ENCODE measurements at places on chromosomes 3 and 15. TPM values are rescaled to one million over a fixed set of nuclear protein-coding genes. Genes with fewer than 3 reads are reported as not detected.

ETFA gene
- polyA plus RNA-seq, result 170 TPM

DNA sequence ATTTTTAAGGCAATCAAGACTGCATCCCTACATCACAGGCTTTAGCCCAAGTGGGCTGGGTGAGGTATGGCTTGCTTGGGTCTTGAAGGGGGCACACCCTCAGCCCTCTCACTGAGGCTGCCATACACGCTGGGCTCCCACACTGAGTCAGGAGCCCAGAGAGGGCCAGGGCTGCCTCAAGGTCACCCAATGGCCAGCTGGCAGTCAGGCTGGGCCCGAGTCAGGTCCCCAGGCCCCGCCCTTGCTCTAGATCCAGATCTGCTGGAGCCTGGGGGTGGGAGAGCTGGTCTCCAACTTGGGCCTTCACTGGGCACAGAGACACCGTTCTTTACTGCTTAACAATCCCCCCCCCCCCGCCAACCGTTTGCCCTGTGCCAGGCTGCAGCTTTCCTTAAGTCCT lies 88.1 kb downstream of the IQSEC1 start:
- no peak for DNase-seq

GRCh38 chr3:168714609-168715240 lies 619.0 kb upstream of the GOLIM4 start:
- DNase-seq, result no peak

SEMA3G gene
- 25.3 TPM for polyA plus RNA-seq

- no peak for DNase-seq
Observed at GRCh38 chr3:152054315-152054714, 180.9 kb downstream of the SUCNR1 start.

GRCh38 chr3:177596816-177597271 lies 399.6 kb upstream of the TBL1XR1 start:
- DNase-seq, result no peak

DNA sequence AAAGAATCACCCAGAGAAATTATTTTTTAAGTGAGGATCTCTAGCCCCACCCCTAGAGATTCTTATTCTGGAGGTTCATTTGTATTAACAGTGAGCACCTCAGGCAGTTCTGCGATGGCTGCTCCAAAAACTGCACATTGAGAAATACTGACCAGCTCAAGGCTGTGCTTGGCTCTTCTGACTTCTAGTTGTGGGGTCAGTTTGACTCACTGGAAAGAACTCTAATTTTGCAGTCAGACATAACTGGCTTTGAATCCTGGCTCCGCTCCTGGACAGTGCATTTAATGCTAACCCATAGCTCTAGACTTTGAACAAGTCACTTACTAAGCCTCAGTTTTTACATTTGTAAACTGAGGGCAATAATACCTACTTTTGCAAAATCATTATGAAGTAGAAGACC lies 123.6 kb upstream of the SKOR1 start:
- DNase-seq, result no peak

TPRG1 gene
- polyA plus RNA-seq, result 1.3 TPM

DNA sequence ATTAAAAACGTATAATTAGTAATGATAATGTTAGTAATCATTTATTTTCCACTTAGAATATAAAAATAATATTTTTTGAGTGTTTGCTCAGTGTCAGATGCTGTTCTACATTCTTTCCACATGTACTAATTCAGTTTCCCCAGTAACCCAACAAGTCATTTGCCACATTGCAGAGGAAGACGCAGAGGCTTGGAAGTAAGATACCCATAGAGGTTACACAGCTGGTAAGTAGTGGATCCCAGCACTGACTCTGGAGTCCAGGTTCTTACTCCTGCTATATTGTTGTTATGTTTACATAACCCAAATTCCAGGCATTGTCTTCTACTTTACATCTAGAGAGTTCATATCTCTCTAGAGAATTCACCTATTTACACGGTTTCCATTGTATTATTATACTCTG lies 48.2 kb upstream of the MYO5C start:
- no peak for DNase-seq

EFCAB12 gene
- 3.8 TPM for polyA plus RNA-seq

RBP2 gene
- 0.96 TPM for polyA plus RNA-seq

GRCh38 chr15:52805351-52806283 lies 15.5 kb upstream of the ONECUT1 start:
- no peak for DNase-seq

DNA sequence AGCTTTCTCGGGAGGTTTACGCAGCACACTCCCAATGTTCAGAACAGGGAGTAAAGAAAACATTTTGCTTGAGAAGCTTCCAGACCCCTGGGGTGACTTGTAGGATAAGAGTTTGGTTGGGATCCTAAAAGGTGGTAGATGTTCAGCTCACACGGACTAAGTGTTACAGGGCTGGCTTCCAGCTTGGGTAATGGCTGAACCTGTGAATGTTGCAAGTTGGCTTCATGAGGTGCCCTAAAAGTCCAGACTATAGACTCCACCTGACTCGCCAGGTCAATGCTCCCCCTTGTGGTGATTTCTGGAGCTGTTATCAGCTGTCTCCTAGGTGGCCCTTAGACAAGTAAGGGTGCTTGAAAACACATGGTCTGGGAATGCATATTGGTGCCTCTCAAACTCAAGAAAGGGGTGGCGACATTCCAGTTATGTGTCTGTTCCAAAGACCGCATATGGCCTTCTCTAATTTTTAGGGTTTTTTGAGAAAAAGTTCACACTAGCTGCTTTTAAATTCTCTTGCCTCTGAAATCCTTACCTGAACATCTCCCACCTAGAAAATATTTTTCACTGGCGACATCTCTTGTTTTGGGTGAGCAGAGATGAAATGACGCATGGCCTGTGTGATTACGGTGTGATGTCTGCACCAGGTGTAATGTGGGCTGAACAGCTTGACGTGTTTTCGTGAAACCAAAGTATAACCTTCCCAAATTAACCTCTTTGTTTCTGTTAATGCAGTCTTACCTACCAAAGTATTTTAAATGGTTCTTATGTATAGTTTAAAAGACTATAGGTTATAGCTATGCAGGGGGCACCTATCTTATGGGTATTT lies 175.7 kb upstream of the KBTBD8 start:
- peak; percentile 39 for DNase-seq

- no peak for DNase-seq
Observed at GRCh38 chr15:36232491-36232890, 346.9 kb upstream of the CDIN1 start.

YEATS2 gene
- polyA plus RNA-seq, result 36.5 TPM

DNA sequence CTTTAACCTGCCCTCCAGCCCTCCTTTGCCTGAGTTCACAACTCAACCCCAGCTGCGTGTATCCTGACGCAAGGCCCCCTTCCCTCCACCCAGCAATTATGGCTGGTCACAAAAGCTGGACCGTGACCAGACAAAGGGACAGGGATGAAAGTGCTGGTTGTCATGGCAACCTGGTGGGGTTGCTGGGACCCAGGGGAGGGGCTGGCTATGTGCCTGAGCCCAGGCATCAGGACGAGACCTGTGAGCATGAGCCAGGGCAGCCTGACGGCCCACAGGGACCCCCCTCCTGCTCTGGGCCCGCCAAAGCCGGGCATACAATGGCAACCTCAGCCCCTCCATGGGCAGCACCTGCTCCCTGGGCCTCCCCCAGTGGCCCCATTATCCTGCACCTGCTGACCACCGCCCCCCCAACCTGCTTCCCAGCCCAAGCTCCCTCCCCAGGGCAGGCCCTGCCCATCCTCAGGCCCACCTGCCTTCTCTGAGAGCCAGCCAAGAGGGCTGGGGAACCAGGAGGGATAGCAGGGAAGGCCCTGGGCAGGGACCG lies 4.5 kb upstream of the DNAH1 start:
- no peak for DNase-seq

ATP8B4 gene
- 3.3 TPM for polyA plus RNA-seq

PLCB2 gene
- polyA plus RNA-seq, result 8.7 TPM

GRCh38 chr15:28881600-28881999 lies 4.2 kb upstream of the APBA2 start:
- no peak for DNase-seq

DNA sequence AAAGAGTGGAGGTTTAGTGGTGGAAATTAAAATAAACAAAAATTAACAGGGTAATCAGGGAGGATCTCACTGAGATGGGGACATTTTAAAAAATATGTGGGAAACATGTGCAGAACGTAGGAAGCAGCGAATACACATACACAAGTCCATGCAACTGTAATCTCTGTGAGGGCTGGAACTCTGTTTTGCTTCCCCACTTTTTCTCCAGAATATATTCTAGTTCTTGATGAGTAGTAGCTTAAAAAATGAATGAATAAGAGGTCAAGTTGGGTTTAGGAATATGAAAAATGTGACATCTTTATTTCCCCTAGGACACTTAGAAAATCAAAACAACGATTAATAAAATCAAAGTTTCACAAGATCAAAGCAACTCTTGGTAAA lies 312.2 kb upstream of the ZNF717 start:
- no peak for DNase-seq

CCDC54 gene
- polyA plus RNA-seq, result 0.14 TPM

DNA sequence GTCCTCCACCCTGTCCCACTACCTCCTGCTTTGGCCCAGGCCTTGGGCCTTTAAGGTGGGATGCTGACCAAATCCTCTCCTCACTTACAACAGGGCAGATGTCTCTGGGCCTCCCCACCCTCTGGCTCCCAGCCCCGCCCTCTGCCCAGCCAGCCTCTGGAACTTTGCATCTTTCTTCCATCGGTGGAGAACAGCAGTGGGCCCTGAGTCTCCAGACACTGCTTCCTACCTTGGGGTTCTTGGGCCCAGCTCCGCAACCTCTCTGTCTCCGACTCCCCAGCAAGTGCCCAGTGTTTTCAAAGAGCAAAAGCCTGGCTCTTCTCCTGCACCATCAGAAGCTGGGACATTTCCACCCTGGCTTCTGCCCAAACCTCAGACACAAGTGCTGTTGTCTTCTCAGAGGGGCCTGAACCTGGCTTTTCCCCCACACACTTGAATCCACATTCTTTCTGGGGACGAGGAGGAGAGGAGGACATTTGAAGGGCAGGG lies 33.1 kb downstream of the MRAS start:
- DNase-seq, result no peak
